ENCODE measurements at places on chromosomes 13 and 19.

GRCh38 chr13:78832461-78832860, 173.5 kb upstream of the OBI1 start:
- no peak for DNase-seq

DNA sequence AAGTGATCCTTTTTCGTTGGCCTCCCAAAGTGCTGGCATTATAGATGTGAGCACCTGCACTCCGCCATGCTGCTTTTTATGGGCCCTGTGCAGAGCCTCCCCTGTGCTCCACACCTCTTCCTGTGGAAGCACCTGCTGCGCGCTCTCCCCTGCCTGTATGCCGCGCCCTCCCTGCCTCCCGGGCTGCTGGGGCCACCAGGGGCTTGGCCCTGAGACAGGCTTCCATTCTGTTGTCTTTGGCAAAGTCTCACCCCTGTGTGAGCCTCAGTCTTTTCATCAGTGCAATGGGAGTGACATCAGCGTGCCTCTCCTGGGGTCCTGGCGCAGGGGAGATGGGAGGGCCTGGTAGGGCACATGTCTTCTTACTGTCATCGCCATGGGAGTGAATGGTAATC, 1.3 kb downstream of the FAM174C start:
- no peak for DNase-seq

GRCh38 chr19:14363183-14364097, 17.8 kb upstream of the ADGRE5 start:
- no peak for DNase-seq

- no peak for DNase-seq
Observed at GRCh38 chr19:15280048-15280725, 47.9 kb upstream of the EPHX3 start.

DNA sequence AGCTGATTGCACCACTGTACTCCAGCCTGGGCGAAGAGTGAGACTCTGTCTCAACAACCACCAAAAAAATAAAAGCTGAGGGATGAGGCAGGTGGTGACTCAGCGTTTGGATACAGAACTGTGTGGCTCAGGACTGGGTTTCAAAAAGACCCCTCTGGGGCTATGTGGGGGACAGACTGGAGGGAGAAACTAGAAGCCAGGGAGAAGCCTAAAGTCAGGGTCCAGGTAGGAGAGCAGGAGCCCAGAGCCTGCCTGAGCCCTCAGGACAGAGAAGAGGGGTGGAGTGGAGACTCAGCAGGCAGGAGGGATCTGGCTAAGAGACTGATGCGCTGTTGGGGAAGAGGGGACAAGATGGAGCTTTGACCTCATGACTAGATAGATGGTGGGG, 1.8 kb upstream of the CD37 start:
- DNase-seq: no peak

GRCh38 chr19:31015778-31016177, 333.5 kb downstream of the TSHZ3 start:
- DNase-seq: no peak

DNA sequence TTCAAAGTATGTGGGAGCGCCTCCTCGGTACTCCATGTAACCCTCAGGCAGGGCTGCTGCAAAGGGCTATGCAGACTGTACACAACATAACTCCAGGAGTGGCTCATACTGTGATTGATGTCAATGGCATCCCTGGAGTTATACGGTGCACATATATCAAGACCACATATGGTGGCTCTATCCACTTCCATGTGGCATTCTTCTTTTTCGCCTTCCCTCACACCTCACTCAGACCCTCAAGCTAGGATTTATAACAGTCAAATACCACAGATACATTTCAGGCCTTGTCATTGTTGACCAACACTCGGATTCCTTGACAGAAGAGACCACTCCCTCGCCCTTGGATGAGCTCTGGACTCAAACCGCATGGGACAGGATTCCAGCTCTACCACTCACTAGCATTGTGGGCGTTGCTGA, 11.3 kb upstream of the UBL3 start:
- no peak for DNase-seq

- no peak for DNase-seq
Observed at GRCh38 chr19:30857388-30857787, 485.2 kb downstream of the ZNF536 start.

DNA sequence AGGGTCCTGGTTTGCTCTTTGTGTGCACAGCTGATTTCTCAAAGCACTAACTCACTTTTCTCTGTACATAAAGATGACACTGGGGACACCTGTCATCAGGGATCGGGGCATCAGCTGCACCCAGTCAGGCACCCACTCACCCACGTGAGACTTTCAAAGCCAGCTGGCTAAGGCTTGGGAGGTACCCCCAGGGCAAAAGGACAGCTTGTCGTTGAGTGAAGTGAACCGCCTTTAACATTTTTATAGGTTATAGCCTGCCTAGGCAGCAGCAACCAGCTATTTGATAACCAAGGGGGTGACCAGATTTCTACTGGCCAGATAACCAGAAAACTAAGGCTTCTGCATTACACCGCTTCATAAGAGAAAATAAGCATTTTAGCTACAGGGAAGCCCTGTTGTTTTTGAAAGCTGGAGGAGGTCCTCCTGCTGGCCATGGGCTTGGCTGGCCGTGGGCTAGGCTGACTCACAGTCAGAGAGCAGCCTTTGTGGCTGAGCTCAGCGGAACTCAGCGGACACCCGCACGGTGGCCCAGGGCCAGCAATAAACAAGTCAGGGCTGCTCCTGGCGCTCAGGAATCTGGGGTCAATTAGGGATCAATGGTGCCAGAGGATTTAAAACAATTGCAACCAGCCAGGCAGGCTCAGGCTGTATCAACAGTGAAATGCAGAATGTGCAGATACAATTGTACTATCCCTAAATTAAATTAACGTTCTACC, 57.1 kb downstream of the ALOX5AP start:
- no peak for DNase-seq

DNA sequence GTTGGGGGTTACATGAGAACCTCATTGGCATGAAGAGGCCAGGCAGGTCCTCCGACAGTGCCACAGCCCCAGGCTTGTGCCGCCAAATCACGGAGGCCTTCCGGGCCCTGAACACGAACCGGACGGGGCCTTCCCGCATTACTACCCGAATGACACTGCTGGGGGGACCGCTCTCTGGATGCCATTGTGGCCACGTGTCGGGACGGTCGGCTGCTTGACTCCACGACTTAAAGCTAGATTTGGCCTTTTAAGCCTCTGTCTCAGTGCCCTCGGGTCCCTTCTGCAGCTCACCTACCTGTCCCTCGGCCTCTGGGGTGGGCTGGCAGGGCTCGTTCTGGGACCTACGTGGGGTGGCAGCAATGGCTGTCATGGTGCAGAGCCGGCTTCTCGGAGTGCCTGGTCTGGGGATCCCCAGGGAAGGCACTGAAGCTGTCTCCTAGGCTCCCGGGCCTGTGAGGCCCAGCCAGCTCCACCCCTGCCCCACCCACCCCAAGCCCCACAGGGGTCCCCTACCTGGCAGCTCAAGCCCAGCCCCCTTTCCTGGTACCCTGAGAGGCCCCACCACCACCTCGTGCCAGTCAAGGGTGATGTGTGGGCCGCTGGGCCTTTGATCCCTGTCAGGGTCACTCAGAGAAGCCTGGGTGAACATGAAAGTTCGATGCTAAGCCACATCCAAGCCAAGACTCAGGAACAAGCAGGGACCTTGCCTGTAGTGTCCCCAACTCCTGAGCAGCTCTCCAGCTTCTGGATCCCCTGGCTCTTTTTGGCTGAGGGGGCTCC, 245.8 kb upstream of the SGCG start:
- DNase-seq: no peak

GRCh38 chr19:29964171-29964570, 22.1 kb downstream of the URI1 start:
- no peak for DNase-seq

- DNase-seq: no peak
Observed at GRCh38 chr19:46717034-46717715, at the start of gene PRKD2. PRKD2 (minus strand) TSS chr19:46717114; CDS start chr19:46716370, 744 bp downstream.

DNA sequence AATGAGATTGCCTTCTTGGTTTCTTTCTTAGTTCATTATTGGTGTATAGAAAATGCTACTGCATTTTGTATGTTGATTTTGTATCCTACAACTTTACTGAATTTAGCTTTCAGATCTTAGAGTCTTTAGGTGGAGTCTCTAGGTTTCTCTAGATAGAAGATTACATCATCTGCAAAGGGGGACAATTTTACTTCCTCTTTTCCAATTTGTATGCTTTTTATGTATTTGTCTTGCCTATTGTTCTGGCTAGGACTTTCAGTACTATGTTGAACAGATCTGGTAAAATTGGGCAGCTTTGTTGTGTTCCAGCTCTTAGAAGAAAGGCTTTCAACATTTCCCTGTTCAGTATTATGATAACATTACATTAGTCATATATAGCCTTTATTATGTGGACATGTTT, 101.0 kb upstream of the SPRY2 start:
- DNase-seq: no peak

GRCh38 chr13:65505941-65506340, 1724.2 kb downstream of the PCDH9 start:
- no peak for DNase-seq

GRCh38 chr13:24682353-24682752, 2.1 kb downstream of the ATP12A start:
- DNase-seq: no peak

- DNase-seq: no peak
Observed at GRCh38 chr19:32581705-32582179, 752 bp downstream of the PDCD5 start.

DNA sequence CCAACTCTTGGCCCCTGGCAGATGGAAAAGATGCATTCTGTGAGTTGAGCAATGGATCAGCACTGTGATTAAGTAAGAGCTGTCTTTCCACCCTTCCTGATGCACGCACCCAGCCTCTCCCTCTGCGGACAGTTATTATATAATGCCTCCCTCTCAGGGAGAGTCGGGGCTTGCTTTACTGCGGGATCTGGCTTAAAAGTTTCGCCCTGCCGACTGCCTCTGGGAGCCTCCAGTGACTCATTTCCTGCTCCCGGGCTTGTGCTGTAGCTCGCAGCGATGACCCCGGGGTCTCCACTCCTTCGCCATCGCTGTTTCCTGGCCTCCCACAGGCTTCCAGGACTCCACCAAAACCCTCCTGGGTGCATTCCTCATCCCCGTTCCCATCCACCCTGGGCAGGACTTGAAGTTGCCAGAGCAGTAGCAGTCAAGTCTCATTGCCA, 107.4 kb upstream of the SLC7A1 start:
- DNase-seq: no peak

DNA sequence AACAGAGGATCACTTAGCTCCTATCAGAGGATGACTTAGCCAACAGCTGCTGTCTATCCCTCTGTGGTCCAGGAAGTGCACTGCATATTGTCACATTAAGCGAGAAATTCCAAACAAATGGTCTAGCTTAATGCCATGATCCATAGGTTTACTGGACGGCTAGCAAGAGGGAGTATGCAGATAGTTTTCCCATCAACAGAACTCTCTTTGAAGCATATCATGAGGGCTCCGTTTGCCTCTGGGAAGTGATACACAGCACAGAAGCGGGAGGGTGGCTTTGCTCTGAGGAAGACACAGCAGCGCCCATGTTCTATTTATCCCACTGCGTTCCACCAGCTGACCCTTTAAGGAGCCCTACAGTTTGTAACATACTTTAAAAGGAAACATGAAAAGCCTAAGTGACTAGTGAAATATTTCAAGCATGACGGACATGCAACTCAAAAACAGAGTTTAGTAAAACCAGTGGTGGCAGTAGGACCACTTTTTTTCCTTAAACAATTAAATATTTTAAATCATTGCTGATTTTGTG, 52.7 kb downstream of the COL4A1 start:
- DNase-seq: no peak

DNA sequence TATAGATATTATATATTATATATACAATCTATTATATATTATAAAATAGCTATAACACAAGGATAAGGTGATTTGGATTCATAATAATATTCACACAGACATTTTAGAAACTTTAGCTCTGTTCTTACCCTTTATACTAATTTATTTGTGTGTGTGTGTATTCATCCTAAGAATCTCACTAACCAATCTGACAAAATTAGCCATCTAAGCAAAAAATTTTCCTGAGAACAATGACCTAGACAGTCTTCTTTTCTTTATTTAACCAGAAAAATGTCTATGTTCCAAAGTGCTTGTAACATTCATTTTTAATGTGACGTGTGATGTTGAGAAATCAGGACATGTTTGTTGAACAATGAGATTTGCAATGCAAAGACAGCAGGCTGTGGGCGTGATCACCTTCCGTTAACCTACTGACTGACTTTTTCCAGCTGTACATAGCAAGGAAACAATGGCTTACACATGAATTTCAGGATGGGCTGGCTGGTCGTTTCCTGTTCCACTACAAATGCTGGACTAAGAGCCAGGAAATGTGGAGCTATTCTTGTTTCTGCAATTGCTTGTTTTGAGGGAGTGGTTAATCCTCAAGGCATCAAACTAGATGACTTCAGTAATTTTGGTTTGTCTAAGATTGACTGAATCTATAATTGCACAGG, 634.6 kb upstream of the ARGLU1 start:
- DNase-seq: no peak

GRCh38 chr13:83048419-83048818, 833.9 kb downstream of the SLITRK1 start:
- no peak for DNase-seq

GRCh38 chr19:13764101-13764807, at the start of gene MRI1:
MRI1 (plus strand) TSS chr19:13764522; CDS start chr19:13764589, 67 bp downstream.
- no peak for DNase-seq

Measured in NCI-H2029 treated with DMSO at 0.1 percent for 48 hours (cell line).